Fibroblast of pulmonary artery (primary cell): ENCODE measurements at places on chromosomes 5 and 9.

- peak; percentile 20 for DNase-seq
Observed at GRCh38 chr9:15205632-15206420, 101.2 kb downstream of the TTC39B start.

DNA sequence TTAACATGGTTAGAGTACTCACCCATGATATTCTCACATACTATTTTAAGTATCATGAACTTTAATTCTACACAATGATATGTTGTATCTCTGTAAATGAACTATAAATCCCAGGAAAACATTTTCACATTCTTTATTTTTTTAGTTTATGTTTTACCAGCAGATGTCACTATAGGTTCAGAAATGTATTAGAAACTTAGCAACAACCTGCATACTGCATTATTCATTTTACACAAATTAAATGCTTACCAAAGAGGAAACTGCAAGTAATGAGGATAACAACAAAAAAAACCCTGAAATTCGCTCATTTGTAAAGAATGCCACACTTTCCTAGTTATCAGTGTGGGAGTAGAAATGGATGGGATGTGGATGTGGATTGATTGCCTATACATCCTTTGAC, 217.5 kb upstream of the OTULINL start:
- peak; percentile 38 for DNase-seq

GRCh38 chr9:136529516-136530460, 16.1 kb downstream of the NOTCH1 start:
- DNase-seq = peak; percentile 14

DNA sequence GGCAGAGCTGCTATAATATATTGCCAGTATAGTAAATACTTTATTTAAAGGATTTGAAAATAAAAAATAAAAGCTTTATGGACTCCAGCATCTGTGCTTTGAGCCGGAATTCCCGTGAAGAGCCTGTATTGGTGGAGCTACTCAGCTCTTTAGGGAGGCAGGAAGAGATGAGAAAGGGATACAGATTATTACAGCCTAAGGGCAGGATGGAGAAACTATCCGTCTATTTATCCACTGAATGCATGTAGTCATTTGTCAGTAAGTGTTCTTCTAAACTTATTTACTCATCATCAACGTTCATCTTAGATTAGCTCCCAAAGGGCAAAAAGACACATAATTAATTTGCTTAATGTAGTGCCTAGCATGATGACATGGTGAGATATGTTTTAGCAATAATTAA, 48.4 kb downstream of the SLC1A1 start:
- no peak for DNase-seq

DNA sequence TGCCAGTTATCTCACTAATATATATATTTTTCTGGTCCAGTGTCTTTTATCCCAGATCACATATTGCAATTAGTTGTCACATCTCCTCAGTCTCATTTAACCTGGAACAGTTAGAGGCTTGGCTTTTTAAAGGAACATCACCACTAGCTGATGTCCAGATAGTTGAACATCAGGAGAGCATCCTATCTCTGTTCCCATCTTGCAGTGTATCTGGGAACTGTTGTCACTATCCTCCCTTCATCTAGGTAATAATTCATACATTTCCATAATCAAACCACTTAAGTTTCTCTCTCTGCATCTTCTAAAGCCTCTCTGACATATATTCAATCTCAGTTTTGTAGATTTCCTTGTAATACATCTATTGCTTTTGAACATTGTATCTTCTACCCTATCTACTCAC, 175.7 kb downstream of the ARHGAP26 start:
- no peak for DNase-seq

GRCh38 chr9:134896834-134897583, 16.4 kb downstream of the FCN2 start:
- DNase-seq = no peak

GRCh38 chr9:136119061-136119882, 597 bp upstream of the TMEM250 start:
- DNase-seq = peak; percentile 45

DNA sequence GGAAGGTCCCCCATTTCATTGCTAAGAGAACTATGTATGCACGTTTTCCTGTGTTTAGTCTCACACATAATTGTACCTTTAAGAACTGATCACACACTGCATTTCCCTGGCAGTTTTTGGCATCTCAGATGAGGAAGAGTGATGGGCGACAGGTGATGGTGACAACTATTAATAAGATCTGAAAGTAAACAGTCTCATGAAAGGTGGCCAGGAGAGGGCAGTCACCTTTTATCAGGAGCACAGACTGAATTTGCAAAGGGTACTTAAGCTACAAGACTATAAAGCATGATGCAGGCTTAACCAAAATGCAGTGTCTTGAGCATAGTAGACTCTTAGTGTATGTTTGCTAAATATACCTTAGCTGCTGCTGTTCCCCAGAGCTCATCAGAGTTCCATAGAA, 91.5 kb downstream of the GHR start:
- no peak for DNase-seq

GRCh38 chr5:55994495-55994997, at the start of gene IL6ST:
TSS of gene IL6ST (minus strand) at chr5:55994963. CDS start at chr5:55976278, 18,685 bp downstream.
- peak; percentile 95 for DNase-seq

DNA sequence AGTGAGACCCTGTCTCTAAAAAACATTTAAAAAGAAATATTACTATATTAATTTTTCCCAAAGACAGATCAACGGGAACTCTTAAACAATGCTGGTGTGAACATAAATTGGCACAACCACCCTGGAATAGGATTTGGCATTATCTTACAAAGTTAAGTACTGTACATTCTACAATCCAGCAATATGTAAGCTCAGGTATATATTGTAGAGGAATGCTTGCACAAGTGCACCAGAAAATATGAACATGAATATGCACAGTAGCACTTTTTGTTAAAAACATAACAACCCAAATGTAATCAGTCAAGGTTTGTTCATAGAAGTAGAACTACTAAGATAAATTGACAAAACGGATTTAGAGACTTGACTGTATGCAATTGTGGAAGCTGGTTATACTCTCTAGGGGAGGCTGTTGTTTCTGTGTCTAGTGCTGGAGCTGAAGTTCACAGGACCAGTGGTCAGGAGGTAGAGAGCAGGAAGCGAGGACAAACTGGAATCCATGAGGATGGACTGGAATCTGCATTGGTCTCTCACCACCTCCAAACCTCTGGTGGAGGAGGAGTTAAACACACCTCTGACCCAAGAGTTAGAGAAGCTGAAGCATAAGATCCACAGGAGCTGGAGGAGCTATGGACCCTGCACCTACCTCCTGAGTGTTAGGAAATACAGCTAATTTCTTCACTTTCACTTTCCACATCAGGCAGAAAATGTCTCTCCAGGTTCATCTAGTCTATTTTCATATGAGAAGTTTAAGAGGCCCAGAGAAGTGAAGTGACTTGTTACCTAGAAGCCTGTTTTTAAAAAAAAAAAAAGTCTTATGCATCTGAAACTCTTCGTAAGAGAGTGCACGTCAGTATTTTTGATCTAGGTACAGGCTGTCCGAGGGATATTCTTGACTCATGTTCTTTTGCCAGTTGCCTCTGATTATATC, 20.3 kb upstream of the RIC1 start:
- peak; percentile 12 for DNase-seq

- peak; percentile 22 for DNase-seq
Observed at GRCh38 chr5:55308254-55308836, 556 bp downstream of the MTREX start.

DNA sequence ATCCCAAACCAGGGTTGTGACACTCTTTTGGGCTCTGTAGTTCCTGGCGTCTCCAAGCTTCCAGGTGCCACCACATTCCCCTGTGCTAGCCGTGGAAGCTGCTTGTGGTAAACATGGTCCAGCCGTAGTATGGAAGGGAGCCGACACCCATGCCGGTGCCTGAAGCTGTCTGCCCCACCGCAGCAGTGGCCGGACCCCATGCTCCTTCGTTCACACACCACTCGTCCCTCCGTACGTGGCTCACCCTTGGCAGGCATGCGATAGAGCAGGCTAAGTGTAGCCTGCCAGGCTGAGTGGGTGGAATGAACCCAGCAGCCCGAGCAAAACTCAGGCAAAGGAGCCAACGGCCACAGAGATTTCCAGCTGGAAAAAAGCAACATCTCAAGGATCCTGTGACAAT, 2030.4 kb downstream of the EFNA5 start:
- DNase-seq = no peak

- DNase-seq = no peak
Observed at GRCh38 chr5:64340293-64340692, 165.5 kb upstream of the RGS7BP start.

DNA sequence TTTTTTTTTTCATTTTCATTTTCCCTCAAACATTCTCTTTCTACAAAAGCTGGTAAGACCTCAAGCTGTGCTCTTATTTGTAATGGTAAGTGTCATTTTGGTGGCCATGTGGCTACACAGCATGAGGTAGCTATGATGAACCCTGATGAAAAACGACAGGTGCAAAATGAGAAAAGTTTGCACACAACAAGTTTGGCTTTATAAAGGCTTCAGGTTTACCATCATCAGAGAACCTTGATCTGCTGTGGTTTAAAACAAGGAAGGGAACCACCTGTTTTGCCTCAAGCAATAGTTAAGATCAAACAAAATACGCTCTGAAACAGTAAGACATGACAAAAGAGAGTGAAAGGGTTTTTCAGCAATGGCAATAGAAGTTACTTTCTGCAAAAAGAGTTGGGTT, 1124.6 kb upstream of the ACO1 start:
- DNase-seq = no peak

- no peak for DNase-seq
Observed at GRCh38 chr9:132241840-132242620, 80.2 kb downstream of the NTNG2 start.

DNA sequence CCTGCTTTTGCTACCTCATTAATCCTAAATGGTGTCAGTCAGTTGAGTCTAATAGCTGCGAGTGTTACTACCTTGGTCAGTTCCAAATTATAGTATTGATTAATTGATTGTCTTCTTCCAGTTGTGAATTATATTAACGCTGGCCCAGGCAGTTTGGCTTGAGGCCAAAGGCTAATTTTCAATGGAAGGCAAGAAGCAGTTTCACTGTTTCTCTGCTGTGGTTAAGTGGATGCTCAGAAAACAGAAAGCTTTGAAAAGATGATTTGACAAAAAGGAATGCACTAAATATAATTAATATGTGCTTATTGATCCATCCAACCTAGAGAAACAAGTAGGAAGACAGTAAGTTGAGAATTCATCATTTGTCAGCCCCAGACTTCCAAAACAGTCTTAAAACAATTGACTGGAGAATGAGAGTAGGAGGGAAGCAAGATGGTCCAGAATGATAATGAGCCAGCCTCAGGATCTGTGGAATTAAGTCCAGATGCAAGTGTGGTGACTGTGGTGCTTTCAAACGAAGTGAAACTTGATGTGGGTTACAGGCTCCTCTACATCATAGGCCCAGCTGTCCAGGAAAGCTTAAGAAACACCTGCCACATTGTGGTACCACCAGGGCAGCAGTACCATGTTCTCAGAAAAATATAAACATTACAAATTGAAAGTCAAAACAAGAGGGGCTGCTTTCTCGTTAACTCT, 1371.0 kb upstream of the DMAC1 start:
- no peak for DNase-seq

DNA sequence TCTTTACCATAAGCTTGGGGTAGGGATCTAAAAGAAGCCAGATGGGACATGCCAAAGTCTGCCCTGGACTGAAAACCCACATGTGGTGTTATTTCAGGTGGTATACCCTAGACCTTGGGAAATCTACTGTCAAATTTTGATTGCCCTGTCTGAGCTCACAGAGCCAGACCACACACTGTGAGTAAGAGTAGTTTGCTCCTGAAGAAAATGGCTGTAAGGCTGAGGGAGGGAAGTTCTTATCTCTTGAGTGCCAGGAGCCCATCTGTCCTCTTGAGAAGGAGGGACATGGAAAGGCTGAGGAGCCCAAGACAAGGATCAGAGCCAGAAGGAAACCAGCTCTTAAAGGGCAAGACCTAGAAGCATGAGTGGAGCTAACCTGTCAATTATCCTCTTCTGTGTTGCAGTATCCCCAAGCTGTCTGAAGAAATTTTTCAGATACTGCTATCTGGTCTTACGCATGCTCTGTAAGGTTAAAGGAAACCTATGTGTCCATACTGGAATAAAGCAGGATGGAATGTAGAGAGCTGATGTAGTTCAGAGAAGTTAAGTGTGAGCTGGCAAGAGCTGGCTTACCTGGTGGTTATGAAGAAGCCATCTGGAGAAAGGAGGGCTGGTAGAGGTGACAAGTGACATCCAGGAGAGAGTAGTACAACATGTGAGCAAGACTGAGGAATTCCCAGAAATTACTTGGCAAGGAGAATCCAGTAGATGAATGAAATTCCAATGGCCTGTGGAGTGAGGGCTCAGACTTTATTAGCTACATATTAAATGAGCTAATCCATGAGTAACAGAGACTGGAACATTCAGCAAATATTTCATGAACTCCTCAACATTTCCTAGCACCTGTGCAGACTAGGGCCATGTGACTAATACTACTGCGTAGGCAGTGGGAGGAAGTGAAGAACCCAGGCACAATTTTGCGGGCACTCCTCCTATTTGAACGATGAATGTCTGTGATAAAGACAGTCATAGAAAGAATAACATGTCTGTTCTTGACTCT, 389.1 kb upstream of the KIF2A start:
- DNase-seq = no peak

GRCh38 chr5:122915717-122916461, 70.5 kb downstream of the SNX24 start:
- peak; percentile 22 for DNase-seq

DNA sequence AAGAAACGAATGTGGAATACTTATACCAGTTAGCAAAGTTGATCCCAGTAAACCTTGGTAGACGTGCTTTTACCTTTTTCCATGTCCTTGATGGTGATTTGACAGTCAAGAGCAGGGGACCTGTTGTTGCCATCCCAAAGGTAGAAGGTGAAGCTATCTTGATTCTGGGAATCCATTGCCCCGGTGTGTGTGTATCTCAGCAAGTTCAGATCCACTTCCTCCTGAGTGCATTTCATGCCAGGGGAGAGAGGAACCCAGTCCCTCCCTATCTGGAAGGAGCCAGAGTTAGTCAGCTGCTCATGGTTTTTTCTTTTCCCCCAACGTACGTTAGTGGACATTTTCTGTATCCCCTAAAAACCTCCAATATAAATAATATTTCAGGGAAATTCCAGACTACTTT, 66.3 kb upstream of the CER1 start:
- no peak for DNase-seq

DNA sequence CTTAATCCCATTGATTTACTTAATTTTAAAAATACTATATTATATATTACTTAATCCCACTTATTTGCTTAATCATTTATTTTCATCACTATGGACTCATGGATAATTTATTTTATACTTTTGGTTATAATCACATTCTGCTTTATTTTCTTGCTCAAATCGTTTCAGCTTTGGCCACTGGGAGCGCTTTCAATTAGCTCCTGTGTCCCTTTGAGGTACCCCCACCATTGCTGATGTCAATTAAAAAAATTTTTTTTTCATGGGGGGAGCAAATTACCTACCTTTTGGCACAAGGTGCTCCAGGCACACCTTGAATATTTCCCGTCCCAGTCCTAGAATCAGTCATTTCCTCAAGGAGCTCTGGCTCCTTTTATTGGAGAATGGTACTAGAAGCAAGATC, 1.4 kb upstream of the TRIO start:
- no peak for DNase-seq

- no peak for DNase-seq
Observed at GRCh38 chr9:112864982-112865381, 25.7 kb downstream of the SLC46A2 start.

GRCh38 chr5:911601-912000, 18.9 kb downstream of the TRIP13 start:
- peak; percentile 68 for DNase-seq

GRCh38 chr9:91812191-91812590, 137.8 kb downstream of the ROR2 start:
- no peak for DNase-seq

- no peak for DNase-seq
Observed at GRCh38 chr9:129864991-129865647, 29.9 kb downstream of the USP20 start.
